ENCODE measurements at places on chromosomes 6 and 20. TPM values are rescaled to one million over a fixed set of nuclear protein-coding genes. Genes with fewer than 3 reads are reported as not detected.

The ANKRD6 gene
- total RNA-seq, result 3.6 TPM

The ZNF831 gene
- total RNA-seq, result not detected

The RRAGD gene
- 2.1 TPM for total RNA-seq

The JPH2 gene
- total RNA-seq, result 16.4 TPM

The TFAP2A gene
- total RNA-seq, result 26.6 TPM

The NAA20 gene
- total RNA-seq, result 135 TPM

The BPIFB4 gene
- not detected for total RNA-seq

The HLA-F gene
- total RNA-seq, result 414 TPM

DNA sequence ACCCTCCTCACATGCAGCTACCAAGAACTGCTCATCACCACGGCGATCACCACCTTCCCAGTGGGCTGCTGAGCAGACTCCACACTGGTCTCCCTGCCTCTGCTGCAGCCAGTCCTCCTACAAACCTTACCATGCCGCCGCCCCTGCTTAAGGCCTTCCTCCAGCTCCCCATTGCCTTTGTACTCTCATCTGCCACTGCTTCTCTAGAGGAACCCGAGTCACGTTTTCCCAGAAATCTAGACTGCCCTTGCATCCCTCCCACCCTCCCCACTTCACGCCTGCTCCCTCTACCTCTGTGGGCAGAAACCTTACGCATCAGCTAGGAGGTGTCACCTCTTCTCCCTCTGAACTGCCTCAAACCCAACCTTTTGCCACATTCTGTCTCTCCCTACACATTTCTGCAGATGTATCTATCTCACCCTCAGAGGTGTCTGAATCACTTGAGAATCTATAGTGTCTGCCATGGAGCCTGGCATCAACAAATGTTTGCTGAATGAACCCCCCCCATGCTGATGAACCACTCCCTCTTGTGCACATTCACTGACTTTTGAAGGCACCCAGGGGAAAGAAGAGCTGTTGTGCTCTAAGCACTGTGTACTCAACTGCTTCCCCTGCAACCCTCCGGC, 4.3 kb downstream of the E2F1 start:
- no peak for DNase-seq

- no peak for DNase-seq
Observed at GRCh38 chr6:121800047-121800446, 364.6 kb downstream of the GJA1 start.

GRCh38 chr6:47426524-47427302, 50.9 kb upstream of the CD2AP start:
- DNase-seq, result no peak

GRCh38 chr6:53011979-53012378, 16.9 kb upstream of the GSTA4 start:
- no peak for DNase-seq

GRCh38 chr20:19407736-19408135, 195.3 kb downstream of the SLC24A3 start:
- DNase-seq, result peak; percentile 33

DNA sequence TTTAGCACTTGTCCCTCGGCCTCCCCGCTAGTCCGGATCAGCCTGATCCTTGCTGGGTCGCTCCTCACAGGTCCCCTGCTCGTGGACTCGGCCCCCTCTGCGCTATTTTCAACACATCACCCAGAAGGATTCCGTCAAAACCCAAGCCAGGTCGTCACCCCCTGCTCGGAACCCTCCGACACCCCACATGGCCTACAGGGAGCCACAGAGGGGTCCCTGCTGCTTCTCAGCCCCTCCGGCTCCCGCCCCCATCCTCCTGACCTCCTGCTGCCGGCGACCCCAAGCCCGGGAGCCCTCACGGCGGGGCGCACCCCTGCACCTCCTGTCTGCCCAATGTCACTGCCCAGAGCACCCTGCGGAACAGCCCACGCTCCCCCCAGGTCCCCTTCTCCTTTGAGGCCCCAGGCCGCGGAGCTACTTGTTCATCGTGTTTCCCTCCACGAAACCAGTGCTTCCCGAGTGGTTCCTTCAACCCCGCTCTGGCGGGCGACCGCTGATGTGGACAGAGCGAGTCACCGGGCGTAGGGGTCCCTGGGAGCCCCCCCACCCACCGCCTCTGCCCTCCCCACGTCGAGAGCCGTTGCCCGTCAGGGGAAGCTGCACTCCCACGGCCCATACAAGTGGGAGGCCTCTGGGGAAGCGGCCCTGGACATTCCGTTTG, 638 bp upstream of the MYL9 start:
- DNase-seq, result no peak

DNA sequence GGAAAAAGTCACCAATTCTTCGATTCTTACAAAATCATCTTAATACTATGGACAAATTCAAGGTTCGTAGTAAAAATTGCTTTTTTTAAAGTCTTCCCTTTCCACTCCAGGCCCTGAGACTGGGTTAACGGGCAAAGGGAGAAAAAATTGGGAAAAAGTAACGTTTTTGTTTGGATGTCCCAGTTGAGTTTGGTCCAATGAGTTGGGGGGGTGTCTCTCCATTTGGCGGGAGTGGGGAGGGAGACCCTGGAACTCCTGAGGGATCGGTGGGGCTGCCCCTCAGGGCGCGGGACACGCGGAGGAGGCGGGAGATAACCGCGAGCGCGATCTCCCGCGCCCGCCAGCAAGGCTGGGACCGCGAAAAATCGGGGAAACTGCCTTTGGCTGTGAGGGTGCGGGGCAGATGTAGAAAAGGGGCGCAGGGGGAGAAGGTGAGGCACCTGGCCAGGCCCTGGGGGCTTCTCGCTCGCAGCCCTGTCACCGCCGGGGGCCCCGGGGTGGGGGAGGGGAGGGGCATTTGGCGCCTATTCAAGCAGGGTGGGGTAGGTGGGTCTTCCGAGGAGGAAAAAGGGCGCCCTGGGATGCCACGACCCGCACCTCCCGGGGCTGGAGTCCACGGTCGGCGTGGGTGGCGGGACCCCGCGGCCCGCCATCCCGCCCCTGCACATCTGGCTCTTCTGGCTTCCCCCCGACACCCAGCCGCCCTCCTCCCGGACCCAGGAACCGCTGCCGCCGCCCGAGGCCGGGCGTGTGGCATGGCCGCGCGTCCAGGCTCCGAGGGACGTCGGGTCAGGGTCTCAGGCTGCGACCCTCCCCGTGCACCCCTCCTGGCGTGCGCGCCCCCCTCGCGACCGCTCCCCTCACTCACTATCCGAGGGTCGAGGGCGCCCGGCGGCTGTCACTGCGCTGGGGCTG, 595 bp downstream of the FBXO5 start:
- no peak for DNase-seq

- no peak for DNase-seq
Observed at GRCh38 chr6:166712286-166713228, 85.5 kb upstream of the RPS6KA2 start.

GRCh38 chr20:35660122-35660937, 4.4 kb downstream of the CPNE1 start:
- no peak for DNase-seq

DNA sequence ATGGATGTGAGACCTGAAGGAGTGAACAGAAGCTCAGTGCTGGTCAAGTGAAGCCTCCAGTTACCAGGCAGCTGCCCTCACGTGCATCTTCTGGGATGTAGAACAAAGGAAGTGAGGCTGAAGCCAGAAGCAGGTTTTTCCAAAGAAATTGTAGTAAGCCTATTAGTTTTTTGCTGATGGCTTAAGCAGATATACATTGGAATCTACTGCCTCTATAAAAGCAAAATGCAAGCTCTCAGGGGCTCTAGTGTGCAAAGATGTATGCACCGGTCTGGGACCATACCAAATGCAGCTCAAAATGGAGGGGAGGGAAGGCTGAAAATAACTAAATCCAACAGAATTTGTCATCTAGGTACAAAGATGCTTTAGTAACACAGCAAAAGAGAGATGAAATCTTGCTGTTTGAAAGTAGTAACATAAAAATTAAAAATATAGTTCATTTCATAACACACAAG, 77.0 kb downstream of the DTNBP1 start:
- DNase-seq, result no peak

DNA sequence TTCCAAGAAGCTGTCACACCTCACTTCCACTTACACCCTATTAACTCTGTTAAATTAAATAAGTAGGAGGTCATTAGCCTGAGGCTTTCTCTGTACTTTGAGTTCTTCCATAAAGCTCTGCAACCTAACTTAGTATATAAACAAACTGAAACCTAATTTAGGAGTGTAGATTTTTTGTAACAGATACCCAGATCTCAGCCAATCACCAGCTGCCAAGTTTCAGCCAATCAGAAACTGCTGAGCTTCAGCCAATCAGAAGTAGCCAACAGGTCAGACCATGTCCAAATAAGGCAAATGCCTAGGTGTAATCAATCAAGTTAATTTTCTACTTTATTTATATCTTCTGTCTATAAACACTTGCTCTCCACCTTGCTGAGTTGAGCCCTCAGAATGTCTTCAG, 142.7 kb upstream of the SULF2 start:
- peak; percentile 87 for DNase-seq

GRCh38 chr20:5545455-5545854, 204.7 kb upstream of the SHLD1 start:
- DNase-seq, result no peak

- peak; percentile 21 for DNase-seq
Observed at GRCh38 chr6:1240766-1241318, 71.1 kb upstream of the FOXQ1 start.

DNA sequence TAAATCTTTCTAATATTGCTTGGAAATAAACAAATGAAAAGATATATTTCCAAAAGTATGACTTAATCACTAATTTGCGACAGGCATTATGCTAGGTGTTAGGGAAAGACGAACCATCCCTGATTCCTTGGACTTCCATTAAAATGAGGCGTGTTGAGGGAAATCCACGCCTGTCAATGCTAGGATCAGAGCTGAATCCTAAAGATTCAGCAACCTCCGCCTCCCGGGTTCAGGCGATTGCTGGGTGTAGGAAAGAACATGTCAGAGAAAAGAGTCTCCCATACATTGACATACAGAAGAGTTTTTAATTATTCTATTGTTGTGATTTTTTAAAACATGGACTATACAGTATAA, 16.8 kb upstream of the PRSS16 start:
- no peak for DNase-seq

- DNase-seq, result peak; percentile 24
Observed at GRCh38 chr6:136526196-136526930, 23.9 kb downstream of the MAP7 start.

DNA sequence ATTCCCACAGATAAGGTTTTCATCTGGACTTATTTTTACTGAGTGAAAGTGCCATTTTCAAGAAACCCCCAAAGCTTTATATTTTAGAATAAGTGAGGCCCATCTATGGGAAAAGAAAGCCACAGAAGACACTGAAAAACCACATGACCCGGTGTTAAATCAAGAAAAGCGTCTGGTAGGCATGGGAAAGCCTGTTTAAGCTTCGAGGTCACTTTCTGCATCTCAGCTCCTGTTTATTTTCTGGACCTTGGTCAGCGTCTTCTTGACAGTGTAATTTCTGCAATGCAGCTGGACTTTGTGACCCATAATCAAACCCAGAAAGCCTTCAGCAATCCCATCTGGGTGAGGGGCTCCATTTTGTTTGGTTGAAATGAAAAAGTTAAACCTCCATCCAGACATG, 59.6 kb upstream of the NEDD9 start:
- no peak for DNase-seq

DNA sequence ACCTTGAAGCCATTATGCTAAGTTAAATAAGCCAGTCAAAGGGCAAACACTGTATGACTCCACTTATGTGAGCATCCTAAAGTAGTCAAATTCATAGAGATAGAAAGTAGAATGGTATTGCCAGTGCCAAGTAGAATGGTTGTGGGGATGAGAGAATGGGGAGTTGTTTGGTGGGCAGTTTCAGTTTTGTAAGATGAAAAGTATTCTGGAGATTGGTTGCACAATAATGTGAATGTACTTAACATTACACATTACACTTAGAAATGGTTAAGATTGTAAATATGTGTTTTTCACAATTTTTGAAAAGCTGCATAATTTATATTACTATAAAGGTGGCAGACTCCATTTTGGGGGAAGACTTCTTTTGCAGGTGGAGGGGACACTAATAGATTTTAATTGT, 51.3 kb upstream of the CARMIL1 start:
- no peak for DNase-seq

GRCh38 chr6:2891768-2892170, 11.3 kb downstream of the SERPINB9 start:
- no peak for DNase-seq

DNA sequence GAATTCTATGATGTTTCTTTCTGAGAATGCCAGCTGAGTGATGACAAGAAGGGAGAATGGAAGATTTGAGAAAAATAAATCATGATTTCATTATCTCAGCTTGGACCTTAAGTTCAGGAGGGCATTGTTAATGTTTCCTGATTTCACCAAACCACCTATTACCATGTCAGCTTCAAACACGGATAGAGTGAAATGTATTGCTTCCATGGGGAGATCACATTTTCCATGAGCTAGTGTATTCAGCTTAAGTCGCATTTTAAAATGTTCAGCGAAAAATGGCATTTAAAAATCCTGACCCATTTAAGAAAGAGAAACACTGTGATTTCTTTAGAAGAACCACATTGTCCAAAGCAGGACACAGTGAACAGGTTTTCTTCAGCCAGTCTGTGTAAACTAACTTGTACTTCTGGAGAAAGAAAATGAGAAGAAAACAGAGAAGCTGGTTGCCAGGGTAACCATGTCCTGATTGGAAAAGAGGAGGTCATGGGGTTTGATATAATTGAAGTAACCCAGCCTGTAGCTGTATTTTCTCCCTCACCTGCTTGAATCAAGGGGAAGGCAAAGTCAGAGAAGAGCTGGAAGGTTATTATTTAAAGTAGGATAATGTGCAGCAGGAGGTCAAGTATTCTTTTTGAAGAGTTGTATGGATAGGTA, 684.1 kb upstream of the NRSN1 start:
- no peak for DNase-seq

DNA sequence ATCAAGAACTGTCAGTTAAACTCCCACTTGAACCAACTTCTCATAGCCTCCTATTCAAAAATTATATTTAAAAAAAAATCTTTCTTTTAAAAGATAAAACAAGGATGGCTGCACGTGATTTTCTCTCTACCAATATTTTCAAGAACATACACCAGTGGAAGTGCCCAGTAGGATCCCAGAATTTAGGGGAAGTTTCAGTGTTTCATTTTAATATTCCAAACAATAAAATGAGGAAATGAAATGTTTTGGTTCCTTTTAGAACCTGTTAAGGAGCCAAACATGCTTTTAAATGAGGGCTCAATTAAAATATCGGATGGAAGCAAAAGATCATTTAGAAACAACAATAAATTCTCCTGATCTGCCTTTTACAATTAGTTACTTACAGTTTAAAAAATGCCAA, 26.4 kb upstream of the PRELID3B start:
- DNase-seq, result no peak

DNA sequence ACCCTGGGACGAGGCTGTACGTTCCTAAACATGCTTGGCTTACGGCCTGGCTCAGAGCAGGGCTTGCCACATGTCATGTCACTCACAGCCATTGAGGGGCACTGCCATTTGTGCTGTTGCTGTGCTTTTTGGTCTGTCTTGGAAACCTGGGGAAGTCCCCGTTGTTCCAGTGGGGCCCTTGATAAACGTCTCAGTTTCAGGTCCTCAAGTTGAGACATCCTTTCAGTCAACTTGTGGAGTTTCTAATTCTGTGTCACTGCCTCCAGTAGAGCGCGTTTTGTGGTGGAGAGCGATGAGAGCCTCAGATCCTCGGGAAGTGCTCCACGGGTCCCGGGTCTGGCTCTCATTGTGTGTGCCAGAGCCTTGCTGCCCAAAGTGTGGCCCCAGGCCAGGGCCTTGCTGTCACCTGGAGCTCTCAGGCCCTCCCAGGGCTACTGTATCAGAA, 43.0 kb upstream of the CCR6 start:
- no peak for DNase-seq

- peak; percentile 65 for DNase-seq
Observed at GRCh38 chr6:40719671-40720374, 132.7 kb upstream of the LRFN2 start.

- no peak for DNase-seq
Observed at GRCh38 chr6:161133963-161134362, 139.9 kb downstream of the AGPAT4 start.
